ENCODE measurements at places on chromosomes 5 and 9.
A peak's percentile ranks its signal among the peaks of the same experiment; 100 is the strongest.

DNA sequence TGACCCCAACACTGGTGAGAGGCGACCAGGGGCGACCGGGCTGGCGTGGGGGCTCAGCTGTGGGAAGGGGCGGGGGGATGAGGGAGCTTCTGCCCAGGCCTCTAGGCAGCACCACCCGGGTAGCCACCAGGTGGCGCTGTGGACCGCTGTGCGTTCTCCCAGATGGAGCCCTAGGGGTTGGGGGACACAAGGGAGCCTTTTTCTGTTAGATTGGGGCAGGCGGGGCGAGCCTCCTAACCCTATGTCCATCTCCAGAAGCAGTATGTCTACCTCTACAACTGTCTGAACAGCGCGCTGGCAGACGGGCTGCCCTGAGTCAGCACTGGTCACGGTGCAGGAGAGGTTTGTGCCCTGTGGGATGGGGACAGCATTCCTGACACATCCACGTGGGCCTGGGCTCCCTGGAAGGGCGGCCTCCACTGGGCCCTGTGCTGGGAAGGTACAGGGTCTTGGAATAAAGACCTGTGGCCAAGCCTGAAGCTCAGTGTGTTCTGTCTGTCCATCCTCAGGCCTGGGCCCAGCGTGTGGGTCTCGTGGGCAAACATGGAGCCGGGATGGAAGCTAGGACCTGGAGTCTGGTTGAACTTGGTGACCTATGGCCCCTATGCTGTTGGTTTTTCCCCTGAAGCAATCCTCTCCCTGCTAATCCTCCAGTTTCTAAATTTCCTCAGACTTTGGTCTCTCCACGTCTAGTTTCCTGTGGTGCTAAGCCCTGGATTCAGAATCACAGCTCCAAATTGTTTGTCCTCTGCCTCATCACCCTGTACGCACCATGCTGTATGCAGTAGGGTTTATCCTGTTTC is 23.1 kb upstream of the SPTLC1 start:
- DNase-seq: peak; percentile 55

- DNase-seq: peak; percentile 82
These were observed 1.5 kb downstream of the KLF9 start for GRCh38 chr9:70412832-70413463.

GRCh38 chr5:78289911-78290310 is 4.6 kb downstream of the AP3B1 start:
- DNase-seq: no peak

GRCh38 chr5:127440831-127441230 is 76.6 kb upstream of the PRRC1 start:
- no peak for DNase-seq

GRCh38 chr9:14156046-14156445 is 157.9 kb downstream of the NFIB start:
- no peak for DNase-seq

DNA sequence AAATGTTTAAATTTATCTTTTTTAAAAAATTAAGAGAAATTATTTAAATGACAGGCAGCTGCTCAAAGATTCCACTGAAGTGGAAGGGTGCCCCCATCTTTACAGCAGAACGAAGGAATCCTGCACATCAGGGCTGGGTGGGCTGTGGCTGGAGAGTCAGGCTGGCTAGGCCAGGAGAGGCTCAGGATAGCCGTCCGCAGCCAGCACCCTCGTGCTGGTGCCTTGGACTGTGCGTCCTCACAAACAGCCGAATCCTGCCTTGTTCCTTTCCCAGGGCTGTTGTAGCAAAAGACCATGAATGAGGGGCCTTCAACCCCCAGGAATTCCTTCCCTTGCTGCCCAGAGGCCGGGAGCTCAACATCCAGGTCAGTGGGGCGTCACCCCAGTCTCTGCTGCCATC is 64.6 kb upstream of the FCN1 start:
- no peak for DNase-seq

DNA sequence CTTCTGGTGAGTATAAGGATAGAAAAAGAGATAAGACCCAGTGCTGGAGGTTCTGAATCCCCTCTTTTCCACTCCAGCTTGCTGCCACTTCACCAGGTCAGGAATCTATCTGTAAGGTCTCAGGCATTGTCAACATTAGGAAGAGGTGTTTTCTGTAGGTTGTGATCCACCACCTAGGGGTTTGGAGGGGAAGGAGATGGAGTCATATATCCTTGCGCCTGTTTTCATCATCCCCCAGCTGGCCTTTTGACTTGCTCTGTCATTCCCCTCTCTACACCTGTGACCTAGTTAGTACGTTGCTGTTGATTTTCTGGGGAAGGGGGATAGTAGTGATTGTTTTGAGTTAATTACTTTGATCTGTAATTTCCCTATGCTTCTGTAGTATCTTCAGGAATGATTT is 20.5 kb downstream of the SPINK5 start:
- no peak for DNase-seq

GRCh38 chr5:174307656-174308271 is 262.3 kb downstream of the NSG2 start:
- DNase-seq: peak; percentile 10

GRCh38 chr5:95697781-95698681 is 15.2 kb upstream of the SPATA9 start:
- DNase-seq: no peak

DNA sequence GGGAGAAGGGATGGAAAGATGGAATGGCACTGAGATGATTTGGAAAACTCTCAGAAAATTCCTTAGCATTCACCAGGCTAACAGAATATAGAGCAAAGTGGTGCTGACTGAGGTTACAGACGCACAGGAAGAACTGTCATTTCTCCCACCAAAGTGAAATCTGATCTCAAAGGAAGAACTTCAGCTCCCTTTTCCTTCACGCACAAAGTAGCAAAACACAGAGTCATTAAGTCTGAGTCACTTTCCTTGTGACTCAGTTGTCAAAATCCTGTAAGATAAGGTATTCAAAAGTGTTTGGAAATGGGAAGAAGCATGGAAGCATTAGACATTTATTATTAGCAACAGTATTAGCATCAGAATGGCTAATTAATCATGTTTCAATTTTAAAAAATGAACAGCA is 11.7 kb downstream of the MPDZ start:
- DNase-seq: no peak

DNA sequence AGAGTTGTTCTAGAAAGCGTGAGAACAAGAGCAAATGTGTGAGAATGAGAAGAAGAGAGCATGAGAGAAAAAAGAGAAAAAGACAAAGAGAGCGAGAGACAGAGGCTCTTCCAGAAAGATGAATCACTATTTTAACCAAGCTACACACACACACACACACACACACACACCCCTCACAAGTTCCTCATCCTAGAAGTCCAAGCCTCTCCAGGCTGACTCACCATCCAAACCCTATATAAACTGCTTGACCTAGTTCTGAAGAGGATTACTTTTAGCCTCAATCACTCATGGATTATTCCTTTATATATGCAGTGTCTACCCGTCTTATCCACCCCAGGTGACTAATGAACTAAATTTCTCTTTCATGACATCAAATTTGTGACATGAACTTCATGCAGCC is 37.6 kb downstream of the C9orf57 start:
- DNase-seq: no peak

DNA sequence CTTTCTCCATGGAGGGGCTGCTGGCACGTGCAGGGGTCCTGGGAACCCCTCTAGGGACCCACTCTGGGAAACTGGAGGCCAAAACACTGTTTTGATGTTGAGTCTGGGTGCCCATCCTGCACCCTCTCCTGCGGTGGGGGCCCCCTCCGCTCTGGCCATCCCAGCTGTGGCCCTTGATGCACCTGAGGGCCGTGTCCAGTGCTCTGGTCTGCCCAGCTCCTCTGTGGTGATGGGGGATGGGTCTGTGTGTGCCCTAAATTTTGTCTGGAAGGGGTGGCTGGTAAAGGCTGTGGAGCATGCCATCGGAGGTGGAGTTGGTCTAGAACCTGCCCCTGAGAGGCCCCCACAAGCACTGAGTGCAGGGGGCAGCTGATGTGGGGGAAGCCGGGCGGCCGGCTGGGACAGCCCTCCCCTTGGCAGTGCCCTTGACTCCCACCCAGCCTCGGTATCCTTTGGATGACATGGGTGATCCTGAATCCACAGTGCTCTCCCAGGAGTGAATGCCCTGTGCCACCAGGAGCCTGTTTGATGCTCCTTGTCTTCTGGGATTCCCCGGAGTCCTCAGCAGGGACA is 26.3 kb downstream of the AHRR start:
- no peak for DNase-seq

DNA sequence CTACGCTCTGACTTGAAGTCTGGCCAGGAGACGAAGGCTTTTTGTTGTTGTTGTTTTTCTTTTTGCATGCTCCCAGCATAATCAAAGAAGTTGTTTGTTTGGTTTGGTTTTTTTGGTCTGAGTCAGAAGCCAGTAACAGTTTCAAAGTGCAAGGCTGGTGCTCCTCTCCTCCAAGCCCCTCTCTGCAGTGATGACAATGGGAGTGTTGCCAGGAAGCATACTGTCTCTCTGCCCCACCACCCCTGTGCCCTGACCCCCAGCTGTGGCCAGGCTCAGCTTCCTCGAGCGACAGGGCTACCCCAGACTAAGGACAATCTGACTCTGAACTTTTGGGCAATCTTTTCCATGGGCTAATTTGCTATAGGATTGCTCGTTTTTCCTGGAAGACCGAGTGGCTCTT is 173.8 kb upstream of the PITX1 start:
- DNase-seq: peak; percentile 4

DNA sequence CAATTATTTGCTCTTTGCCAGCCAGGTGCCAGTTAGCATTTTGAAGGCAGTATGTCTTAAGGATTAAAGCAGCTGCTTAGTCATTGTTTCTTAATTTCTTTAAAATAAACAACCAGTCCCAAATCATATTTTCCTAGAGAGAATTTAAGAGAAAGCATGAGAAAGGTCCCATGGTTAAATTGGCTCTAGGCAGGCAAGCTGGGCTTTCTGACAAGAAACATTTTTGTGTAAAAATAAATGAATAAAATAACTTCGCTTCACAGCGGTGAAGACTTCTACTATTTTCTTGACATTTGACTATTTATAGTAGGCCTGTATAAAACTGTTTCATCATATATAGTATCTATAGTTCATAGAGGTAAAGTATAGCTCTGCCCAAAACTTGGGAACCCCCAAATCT is 617.7 kb upstream of the C9orf72 start:
- DNase-seq: no peak

DNA sequence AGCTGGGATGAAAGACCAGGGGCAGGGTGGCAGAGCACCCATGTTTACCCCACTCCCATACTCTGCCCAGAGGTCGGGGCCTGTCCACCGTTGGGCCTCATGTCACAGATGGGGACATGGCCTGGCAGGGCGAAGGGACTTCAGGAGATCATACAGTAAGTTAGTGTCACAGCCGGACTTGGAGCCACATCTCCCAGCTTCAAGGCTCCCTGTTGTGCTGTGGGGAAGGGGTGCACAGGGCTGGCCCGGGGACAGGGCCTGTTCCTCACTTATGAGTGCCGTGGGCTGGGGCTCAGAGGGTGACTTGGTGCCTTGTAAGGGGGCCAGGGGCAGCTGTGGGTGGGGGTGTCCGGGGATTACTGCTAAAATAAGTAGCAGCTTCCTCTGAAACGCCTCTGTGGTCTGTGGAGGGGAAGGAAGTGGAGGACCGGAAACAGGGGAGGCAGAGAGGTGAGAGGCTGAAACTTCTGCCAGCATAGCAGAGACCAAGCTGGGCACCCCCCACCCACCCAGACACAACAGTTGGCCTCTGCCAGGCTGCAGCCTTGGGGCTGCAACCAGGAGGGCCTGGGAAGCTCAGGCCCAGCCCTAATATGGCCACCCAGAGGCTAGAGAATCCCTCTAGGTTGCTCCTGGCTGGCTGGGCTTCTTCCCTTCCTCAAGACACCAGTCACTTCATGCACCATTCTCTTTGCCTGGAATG is 41.1 kb upstream of the NEK6 start:
- peak; percentile 58 for DNase-seq

- no peak for DNase-seq
These were observed 4.3 kb downstream of the PRRC2B start for GRCh38 chr9:131398204-131398603.

GRCh38 chr5:15533129-15533893 is 33.3 kb downstream of the FBXL7 start:
- DNase-seq: no peak

GRCh38 chr9:95731876-95732275 is 143.6 kb upstream of the ERCC6L2 start:
- no peak for DNase-seq

- no peak for DNase-seq
These were observed 4.5 kb downstream of the UBE2D2 start for GRCh38 chr5:139565411-139566305.

DNA sequence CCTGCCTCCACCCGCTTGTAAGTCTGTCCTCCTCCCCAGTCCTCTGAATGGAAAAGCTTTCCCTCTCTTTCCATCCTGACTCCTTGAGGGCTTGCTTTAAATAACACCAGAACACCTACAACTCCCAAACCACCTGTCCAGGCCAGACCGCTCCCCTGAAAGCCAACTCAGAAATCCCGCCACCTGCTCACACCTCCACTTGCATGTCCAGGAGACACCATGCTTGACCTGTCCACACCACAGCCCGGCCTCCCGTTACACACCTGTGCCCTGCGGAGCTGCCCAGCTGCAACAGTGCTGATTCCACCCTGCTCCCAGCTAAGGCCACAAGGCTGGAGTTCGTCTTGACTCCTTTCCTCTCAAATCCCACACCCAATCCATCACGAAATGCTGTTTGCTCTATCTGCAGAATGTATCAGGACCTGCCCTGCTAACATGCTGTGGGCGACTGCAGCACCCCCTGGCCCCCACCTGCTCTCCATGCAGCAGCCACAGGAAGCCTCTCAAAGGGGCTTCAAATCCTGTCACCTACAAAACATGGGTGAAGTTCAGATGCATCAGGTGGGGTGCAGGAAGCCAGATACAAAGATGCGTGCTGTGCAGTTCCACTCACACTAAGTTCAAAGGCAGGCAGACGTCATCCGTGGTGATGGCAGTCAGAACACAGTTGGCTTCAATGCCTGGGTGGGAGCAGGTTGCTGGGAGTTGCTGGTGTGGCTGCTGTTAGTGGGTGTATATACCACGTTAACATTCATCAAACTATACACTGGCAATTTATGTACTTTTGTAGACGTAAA is 166.0 kb downstream of the ROR2 start:
- DNase-seq: no peak

DNA sequence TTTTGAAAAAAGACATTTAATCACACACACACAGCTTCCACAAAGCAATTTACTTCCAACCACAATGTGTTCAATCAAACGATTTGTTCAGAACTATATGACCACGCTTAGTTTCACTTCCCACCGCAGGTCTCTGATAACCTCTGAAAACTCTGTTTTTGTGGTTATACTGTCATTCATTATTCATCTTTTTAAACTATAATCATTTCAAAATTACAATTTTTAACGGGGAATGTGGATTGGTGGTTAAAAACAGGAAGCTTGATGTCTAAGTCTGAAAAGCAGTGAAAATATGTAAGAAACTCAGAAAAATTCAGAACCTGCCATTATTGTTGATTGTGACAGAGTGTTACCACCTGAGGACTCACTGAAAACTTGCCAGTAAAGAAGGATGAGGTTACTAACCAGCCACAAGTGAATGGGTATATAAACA is 12.7 kb upstream of the TMEM174 start:
- DNase-seq: no peak

DNA sequence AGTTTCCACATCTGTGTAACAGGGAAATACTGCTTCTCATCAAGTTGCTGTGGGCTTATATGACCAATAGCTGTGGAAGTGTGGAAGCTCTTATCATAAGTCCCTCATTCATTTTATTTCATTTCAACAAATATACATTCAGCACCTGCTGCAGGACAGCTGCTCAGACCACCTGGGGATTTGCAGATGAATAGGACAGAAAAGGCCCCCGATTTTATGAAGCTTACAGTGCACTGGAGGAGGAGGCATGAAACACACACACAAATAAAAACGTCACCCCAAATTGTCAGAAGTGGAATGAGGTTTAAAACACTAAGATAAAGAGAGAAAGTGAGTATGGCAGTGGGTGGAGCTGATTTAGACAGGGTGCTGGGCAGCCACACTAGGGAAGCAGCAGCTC is 107.2 kb downstream of the DRD1 start:
- DNase-seq: no peak

All from colonic mucosa (tissue), 4 donors.